Suppressor macrophage treated with lipopolysaccharide for 4 hours (primary cell): ENCODE measurements at places on chromosomes 12 and 14.

DNA sequence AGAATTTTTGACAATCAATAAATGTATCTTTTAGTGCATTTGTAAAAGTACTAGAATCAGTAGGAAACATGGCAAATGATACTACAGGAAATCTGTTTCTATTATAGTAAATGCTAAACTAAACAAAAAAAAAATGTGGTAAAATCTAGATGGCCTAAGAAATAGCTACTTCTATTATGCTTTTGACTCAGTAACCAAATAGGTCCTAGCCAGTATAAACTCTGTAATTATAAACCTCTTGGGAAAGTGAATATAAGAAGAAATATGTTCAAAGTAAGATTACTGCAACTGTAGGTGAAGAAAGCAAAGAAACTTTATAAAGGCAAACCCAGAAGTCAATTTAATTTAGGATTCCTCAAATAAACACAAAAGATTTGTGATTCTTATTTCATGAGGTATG lies 581.2 kb downstream of the LRFN5 start:
- DNase-seq: no peak

GRCh38 chr14:100836941-100837804 lies 11.3 kb downstream of the MEG3 start:
- DNase-seq: no peak

DNA sequence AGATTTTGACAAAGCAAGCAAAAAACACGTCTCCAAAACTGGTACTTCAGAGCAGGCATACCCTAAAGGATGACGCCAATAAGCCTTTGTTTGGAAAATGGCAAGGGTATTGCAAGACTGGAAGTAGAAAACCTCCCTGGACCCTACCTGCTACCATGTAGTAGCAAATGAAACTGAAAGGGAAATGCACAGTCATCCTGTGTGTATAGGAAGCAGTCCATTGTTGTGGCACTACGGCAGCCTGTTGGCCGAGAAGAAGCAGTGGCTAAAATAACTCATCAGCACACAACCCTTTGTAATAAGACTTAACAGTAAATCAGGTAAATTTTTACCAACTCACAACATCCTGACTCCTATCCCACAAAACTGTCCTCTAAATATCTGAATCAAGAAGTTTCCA lies 386.4 kb downstream of the RGS6 start:
- DNase-seq: peak; percentile 10

- DNase-seq: no peak
Observed at GRCh38 chr14:59377991-59378601, 87.1 kb downstream of the GPR135 start.
